ENCODE measurements at places on chromosomes 4 and X. TPM values are rescaled to one million over a fixed set of nuclear protein-coding genes. Genes with fewer than 3 reads are reported as not detected.

DNA sequence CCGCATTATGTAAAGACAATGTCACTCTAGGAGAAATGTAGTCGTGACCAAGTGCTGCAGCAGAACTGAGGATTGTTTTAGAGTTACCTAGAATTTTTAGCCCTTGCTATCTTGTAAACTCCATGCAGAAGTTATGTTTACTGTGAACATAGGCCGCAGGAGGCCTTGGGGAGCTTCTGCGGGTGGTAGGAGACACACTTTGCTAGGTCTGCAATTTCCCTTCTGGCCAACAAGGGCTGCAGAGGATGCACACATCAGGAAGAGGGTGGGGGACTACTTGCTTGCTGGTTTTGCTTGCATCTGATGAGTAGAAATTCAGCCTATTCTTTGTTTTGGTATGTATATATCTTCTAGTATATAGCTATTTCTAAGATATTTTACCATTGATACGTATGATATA, 23.1 kb downstream of the BANK1 start:
- no peak for DNase-seq

DNA sequence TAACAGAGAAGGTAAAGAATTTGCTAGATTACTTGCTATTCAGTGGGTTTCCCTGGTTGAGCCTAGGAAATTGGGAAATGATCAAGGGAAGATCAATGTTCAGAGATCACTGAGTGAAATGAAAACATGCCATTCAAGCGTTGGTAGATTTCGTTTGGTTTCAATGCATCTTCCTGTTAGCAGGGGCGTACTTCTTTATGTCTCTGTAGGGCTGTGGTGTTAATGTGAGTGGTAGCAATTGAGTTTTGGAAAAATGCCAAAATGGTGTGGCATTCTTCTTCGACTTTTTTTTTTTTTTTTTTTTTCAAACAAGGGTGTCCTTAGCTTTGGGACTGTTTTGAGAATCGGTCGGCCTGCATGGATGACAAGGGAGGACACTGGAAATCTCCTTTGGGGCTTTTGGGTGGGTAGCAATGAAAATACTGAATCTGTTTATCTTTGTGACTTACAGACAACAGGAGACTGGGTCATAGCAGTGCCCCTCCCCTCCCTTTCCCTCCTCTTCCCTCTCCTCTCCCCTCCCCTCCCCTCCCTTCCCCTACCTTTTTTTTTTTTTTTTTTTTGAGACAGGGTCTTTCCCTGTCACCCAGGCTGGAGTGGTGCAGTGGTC, 50.4 kb downstream of the SPRY1 start:
- DNase-seq = no peak

Gene GPR119
- not detected for total RNA-seq

Gene CORIN
- total RNA-seq = not detected

GRCh38 chrX:100377826-100378225, 32.2 kb downstream of the PCDH19 start:
- no peak for DNase-seq

DNA sequence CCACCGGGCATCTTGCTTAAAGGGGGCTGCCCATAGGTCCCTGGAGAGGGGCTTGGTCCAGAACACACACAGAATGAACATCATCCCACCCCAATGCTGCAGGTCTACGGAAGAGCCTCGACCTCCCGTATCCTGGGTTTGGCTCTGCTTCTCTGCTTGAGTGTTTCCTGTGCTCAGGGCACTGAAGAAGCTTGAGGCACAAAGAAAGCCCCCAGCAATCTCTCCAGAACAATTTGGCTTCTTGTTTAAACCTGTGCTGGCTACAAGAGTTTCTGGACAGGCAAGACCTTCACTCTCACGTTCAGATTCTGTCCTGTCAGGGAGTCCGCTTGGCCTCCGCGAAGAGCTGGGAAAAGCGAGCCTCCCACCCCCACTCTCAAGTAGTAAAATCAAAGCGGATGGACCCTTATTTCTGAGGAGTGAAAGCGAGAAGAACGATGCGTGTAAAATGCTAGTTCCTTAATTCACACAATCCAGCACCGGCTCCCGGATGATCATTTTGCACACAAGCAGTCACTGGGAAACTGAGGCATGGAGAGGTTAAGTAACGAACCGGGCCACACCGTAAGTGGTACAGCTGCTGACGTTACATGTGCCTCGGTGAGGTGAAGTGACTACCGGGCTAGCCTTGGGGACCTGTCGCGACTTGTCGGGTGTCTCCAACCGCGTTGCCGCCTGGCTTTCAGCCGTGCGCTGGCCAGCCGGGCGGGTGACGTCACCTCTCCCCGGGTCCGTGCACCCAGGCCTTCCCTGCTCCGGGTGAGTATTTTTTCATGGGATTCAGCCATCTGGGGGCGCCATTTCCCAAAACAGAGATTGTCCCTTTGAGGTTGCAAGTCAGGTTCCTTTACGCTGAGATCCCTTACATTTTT, 3.1 kb upstream of the SFRP2 start:
- peak; percentile 56 for DNase-seq

Gene DCHS2
- total RNA-seq = 0.15 TPM

- DNase-seq = no peak
These were observed 76.7 kb upstream of the NAF1 start for GRCh38 chr4:163243297-163243981.

GRCh38 chr4:145944886-145945285, 6.3 kb upstream of the ZNF827 start:
- no peak for DNase-seq

DNA sequence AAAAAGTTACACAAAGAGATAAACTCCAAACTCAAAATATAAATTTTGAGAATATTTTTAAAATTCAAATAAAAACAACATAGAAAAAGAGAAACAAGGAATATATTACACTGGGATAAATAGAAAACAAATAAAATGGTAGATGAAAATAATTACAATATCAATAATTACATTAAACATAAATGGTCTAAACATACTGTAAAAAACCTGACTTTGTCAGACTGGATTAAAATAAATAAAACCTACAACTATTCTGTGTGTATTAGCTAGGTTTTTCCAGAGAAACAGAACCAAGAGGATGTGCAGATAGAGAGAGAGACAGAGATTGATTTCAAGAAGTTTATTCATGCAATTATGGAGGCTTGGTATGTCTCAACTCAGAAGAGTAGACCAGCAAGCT, 126.5 kb downstream of the LRBA start:
- no peak for DNase-seq

- peak; percentile 71 for DNase-seq
These were observed 80.9 kb downstream of the FAM114A1 start for GRCh38 chr4:38948551-38948950.

DNA sequence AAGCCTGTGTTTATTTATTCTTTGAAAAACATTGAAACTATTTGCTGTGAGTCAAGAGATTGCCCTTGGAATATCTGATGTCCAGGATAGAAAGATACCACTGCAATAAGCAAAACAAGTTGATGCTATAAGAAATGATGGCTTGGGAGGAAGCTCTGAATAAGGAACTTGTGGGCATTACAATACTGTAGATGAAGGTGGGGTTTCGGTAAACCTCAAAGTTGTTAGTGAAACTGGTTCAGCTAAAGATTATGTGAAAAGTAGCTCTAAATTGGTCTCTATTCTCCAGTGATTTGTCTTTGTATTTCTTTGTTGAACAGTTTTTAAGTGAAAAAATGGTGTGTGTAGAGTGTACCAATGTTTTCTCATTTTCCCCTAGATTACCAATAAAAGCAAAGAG, 128.7 kb downstream of the AKAP4 start:
- no peak for DNase-seq

DNA sequence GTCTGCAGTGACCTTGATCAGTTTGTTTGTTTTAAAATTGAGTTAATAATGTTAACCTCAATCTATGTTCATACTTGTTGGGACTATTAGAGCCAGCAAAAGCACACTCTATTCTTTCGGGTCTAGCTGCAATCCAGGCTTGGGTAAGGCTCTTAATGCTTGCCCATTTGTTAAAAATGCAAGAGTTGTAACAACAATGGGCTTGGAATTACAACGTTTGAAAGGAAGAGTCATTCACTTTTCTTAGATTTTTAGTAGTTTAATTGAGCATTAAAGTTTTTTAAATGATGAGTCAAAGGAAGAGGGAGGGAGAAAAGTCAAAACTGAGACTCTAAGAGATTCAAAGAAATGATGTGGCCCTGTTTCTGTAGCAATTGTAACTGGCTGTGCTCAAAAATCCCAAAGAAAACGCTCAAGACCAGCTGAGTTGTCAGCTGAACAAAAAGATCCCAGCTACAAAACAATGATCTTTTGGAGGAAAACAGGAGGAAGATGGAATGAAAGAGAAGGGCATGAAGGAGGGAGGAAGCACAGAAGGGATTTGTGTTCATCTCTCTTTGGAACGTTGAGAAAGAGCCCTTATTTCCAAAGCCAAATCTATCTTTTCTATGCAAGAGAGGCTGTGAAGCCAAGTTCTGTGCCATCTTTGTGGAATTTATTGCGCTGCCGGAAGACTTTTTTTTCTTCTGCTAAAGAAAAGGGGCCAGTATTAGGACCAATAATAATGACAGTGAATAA, 5.5 kb downstream of the SCD5 start:
- DNase-seq = no peak

Gene ZIC3
- total RNA-seq = 1.4 TPM

Gene CXCL1
- 21.4 TPM for total RNA-seq

Gene ENPEP
- total RNA-seq = 0.34 TPM

Gene DIPK2B
- not detected for total RNA-seq
